ENCODE measurements at places on chromosomes 16 and 17. TPM values are rescaled to one million over a fixed set of nuclear protein-coding genes. Genes with fewer than 3 reads are reported as not detected.

GRCh38 chr17:80675438-80676095, 130.9 kb downstream of the RPTOR start:
- H3K27me3 ChIP-seq: no peaks in the 10 kb centered on the region
- H3K4me1 ChIP-seq: peaks cover 6% of the 10 kb centered on the region
- DNase-seq: no peak
- H3K36me3 ChIP-seq: no peaks in the 10 kb centered on the region

DNA sequence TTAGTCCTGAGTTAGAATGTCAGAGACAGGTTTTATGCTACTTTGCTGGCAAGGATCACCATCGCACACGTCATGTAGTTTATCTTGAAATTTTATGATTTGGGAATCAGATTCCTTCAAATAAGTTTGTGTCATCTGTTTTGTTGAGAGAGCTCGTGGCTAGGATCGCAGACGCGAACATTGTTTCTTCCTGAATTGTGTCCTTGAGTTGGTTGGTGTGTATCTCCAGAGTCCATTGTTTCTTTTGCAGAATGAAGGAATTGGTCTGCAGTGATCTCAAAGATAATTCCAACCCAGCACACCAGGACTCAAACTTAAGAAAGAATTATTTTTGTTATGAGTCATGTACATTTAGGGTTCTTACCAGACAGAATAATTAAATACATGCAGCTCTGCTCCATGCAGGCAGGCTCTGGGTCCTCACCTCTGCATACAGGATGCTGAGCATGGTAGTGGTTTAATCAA, 51.6 kb downstream of the PRKCA start:
- H3K4me3 ChIP-seq: no peak overlapping the region
- no peaks in the 10 kb centered on the region for H3K27me3 ChIP-seq
- H3K4me1 ChIP-seq: peaks cover 11% of the 10 kb centered on the region
- H3K36me3 ChIP-seq: no peaks in the 10 kb centered on the region
- DNase-seq: no peak
- no peak overlapping the region for H3K27ac ChIP-seq

GRCh38 chr17:7307686-7308624, 527 bp downstream of the EIF5A start:
- H3K4me1 ChIP-seq: peaks cover 18% of the 10 kb centered on the region
- DNase-seq: peak; percentile 56
- H3K27ac ChIP-seq: peak overlapping the region; percentile 98
- H3K27me3 ChIP-seq: no peaks in the 10 kb centered on the region
- peak overlapping the region; percentile 43 for H3K4me3 ChIP-seq

- H3K27ac ChIP-seq: no peak overlapping the region
- no peaks in the 10 kb centered on the region for H3K36me3 ChIP-seq
- H3K27me3 ChIP-seq: no peaks in the 10 kb centered on the region
- no peak for DNase-seq
- no peak overlapping the region for H3K4me3 ChIP-seq
Measured at GRCh38 chr16:57278494-57278893, 6.0 kb downstream of the PLLP start.

- no peaks in the 10 kb centered on the region for H3K27me3 ChIP-seq
- H3K36me3 ChIP-seq: no peaks in the 10 kb centered on the region
- no peaks in the 10 kb centered on the region for H3K4me1 ChIP-seq
- DNase-seq: no peak
Measured at GRCh38 chr17:55873017-55873758, 122.3 kb downstream of the PCTP start.

DNA sequence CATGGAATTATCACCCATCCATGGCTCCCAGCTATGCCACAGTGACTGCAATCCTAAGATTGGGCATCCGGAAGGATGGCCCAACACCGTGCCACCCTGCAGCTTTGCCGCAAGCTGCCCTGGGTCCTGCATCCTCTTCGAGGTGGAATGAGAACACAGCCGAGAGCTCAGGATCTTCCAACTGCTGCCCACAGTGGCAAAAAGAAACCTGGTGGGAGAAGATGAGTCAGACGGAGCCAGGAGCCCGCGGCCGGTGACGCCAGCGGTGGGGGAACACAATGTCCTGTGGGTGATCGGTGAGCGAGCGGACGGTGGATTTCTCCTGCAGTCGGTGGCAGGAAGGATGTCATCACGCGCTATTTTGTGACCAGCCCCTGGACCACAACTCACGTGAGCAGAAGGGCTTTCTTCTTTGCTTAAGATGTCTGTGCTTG, 20.1 kb downstream of the CD7 start:
- H3K4me3 ChIP-seq: no peak overlapping the region
- H3K4me1 ChIP-seq: peaks cover 54% of the 10 kb centered on the region
- peak; percentile 65 for DNase-seq
- H3K27me3 ChIP-seq: no peaks in the 10 kb centered on the region

DNA sequence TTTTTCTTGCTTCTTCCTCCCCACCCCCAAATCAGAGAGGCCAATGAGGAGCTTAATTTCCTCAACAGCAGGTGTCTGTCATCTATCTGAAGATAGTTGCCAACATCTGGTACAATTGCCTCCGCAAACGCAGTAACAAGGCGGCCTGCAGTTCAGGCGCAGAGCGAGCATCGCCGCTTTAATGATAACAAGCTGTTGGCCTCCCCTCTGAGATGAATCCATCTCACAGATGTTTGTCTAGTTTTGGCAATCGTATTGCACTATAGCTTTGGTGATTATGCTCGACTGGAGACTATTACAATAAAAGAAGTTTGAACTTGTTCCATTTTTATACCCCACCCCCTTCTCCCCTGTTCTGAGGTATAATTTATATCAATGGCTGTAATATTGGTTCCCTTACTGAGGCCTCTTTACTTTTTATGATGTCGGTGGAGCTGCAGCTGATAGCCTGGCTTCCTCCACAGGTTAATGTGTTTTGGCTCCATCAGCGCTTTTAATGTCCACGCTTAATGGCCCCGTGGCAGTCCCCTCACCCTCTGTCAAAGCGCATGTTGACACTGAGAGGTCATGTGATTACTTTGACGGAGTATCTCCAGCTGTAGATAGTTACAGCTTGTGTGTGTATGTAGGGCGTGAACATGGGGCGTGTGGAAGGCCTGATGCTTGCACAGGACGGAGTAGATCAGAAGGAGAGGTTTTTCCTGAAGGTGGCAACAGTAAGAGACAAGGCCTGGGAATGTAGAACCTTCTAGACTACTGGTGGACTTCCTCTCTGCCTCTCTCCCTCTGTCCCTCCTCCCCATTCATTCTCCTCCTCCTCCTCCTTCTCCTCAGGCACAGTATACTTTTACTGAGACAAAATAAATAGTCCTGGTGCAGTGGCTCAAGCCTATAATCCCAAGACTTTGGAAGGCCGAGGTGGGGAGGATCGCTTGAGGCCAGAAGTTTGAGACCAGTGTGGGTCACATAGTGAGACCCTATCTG, 164.7 kb downstream of the MSI2 start:
- H3K4me1 ChIP-seq: peaks cover 22% of the 10 kb centered on the region
- DNase-seq: no peak
- H3K36me3 ChIP-seq: no peaks in the 10 kb centered on the region
- no peaks in the 10 kb centered on the region for H3K27me3 ChIP-seq
- H3K27ac ChIP-seq: no peak overlapping the region
- H3K4me3 ChIP-seq: no peak overlapping the region

GRCh38 chr17:47934856-47935255, 6.5 kb upstream of the PNPO start:
- H3K27me3 ChIP-seq: no peaks in the 10 kb centered on the region
- no peak for DNase-seq
- no peak overlapping the region for H3K4me3 ChIP-seq

DNA sequence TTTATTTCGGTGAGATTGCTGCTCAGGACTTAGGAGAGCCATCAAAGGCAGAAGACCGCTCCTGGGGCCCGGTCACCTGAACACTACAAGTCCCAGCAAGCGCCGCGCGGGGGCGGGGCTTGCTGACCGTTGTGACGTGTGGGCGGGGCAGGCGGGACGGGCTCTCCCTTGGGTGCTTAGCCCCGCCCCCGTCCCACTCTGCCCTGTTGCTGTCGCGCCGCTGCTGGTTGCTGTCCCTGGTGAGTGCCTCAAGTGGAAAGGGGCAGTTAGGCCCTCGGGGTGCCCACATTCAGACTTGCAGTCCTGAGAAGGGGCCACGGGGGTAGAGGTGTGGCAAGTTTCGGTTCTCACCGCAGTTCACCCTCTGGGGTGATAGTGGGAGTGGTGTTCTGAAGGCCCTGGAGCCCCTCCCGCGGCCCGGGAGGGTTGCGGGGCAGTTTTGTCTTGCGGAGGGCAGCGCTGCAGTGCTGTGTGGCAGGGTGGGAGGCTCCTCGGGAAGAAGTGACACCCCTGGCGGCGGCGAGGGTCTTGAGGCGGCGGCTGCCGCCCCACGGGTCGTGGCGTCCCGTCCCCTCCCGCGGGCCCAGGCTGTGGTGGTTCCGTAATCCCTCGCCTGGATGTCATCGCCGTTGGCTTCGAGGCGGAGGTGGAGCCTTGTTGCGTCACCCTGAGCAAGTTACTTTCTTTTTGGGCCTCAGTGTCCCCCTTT, at the start of gene CALCOCO2:
Gene CALCOCO2, plus strand, starts transcription at position 196 of the 709 bp plus-strand sequence. CDS start 10,673 bp downstream, outside the sequence.
- peak; percentile 96 for DNase-seq
- H3K27me3 ChIP-seq: no peaks in the 10 kb centered on the region

GRCh38 chr17:63706336-63707082, 6.6 kb upstream of the LIMD2 start:
- H3K27me3 ChIP-seq: no peaks in the 10 kb centered on the region
- peaks cover 38% of the 10 kb centered on the region for H3K36me3 ChIP-seq
- no peak for DNase-seq
- no peak overlapping the region for H3K27ac ChIP-seq

GRCh38 chr17:20203761-20204263, 194.7 kb downstream of the SPECC1 start:
- no peak overlapping the region for H3K27ac ChIP-seq
- H3K36me3 ChIP-seq: no peaks in the 10 kb centered on the region
- H3K27me3 ChIP-seq: no peaks in the 10 kb centered on the region
- H3K4me1 ChIP-seq: peaks cover 6% of the 10 kb centered on the region
- H3K4me3 ChIP-seq: no peak overlapping the region

GRCh38 chr17:78268951-78269905, 37.8 kb downstream of the TMEM235 start:
- no peaks in the 10 kb centered on the region for H3K27me3 ChIP-seq
- no peaks in the 10 kb centered on the region for H3K36me3 ChIP-seq
- peaks cover 24% of the 10 kb centered on the region for H3K4me1 ChIP-seq
- H3K4me3 ChIP-seq: no peak overlapping the region
- no peak overlapping the region for H3K27ac ChIP-seq

DNA sequence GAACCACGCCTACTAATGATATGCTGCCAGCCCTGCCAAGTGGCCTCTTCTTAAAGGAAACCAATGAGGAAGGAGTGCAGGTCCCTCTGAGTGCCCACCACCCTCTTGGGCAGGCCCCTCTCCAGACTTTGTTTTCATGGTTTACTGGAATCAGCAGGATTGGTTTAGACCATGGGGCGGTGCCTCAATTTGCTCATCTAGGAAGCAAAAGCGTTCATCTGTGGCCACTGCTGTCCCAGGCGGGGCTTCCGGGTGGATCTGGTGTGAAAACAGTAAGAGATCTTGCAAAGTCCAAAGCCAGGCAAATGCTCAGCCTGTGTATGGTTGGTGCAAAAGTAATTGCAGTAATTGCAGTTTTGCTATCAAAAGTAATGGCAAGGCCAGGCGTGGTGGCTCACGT, 71.3 kb downstream of the AMFR start:
- H3K27me3 ChIP-seq: no peaks in the 10 kb centered on the region
- no peak for DNase-seq
- no peak overlapping the region for H3K4me3 ChIP-seq
- H3K4me1 ChIP-seq: peaks cover 13% of the 10 kb centered on the region
- H3K27ac ChIP-seq: no peak overlapping the region

DNA sequence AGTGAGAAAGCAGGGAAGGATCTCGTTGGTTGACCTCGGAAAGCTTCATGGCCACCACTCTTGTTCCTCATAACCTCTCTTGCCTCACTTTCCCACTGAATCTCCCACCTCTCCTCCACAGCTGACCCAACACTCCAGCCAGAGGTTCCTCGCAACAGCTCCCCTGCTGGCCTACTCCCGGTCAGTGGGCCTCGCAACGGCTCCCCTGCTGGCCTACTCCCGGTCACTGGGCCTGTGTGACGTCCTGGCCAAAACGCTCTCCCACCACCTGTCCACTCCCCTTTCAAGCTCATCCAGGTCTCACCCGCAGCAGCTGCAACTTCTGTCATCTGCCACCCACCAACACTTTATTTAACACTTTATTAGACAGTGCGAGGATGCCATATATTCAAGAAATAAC, 149.1 kb downstream of the VPS53 start:
- H3K4me1 ChIP-seq: no peaks in the 10 kb centered on the region
- no peaks in the 10 kb centered on the region for H3K36me3 ChIP-seq
- H3K27ac ChIP-seq: no peak overlapping the region
- DNase-seq: no peak
- H3K27me3 ChIP-seq: no peaks in the 10 kb centered on the region

- no peak overlapping the region for H3K27ac ChIP-seq
- DNase-seq: no peak
- H3K36me3 ChIP-seq: peaks cover 10% of the 10 kb centered on the region
- H3K4me3 ChIP-seq: no peak overlapping the region
Measured at GRCh38 chr16:21989133-21989532, 11.8 kb downstream of the PDZD9 start.

DNA sequence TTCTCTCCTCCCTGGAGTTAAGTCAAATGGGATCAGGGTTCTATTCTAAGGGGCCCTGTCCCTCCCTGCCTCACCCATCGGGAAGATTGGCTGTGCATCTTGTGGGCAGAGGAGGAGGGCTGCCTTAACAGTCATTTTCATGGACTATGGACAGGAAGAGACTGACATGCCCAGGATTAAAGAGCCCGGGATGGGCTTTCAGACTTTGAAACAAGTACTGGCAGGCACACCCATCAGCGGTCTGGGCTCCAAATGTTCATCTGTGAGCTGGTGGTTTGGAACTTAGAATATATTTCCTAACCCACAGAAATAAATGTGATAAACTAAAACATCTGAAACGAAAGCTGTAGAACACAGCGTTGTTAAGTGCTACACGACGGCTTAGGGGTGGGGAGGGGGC, 6.5 kb downstream of the SLC6A4 start:
- H3K4me1 ChIP-seq: no peaks in the 10 kb centered on the region
- no peak for DNase-seq
- H3K4me3 ChIP-seq: no peak overlapping the region
- no peak overlapping the region for H3K27ac ChIP-seq
- H3K27me3 ChIP-seq: no peaks in the 10 kb centered on the region

GRCh38 chr17:10034719-10035475, 129.8 kb upstream of the RCVRN start:
- H3K27ac ChIP-seq: no peak overlapping the region
- no peak overlapping the region for H3K4me3 ChIP-seq
- no peak for DNase-seq
- no peaks in the 10 kb centered on the region for H3K36me3 ChIP-seq

- no peak overlapping the region for H3K4me3 ChIP-seq
- peaks cover 24% of the 10 kb centered on the region for H3K4me1 ChIP-seq
- no peak overlapping the region for H3K27ac ChIP-seq
- H3K36me3 ChIP-seq: no peaks in the 10 kb centered on the region
- DNase-seq: no peak
Measured at GRCh38 chr17:19708431-19709175, 7.8 kb downstream of the SLC47A2 start.

LGALS9 gene
- total RNA-seq: 26.0 TPM

TBC1D3H gene
- total RNA-seq: not detected

ADAM11 gene
- total RNA-seq: 0.22 TPM

CIBAR2 gene
- not detected for total RNA-seq

ARL17B gene
- 55.9 TPM for total RNA-seq

NPIPA2 gene
- total RNA-seq: 1.2 TPM

CD300H gene
- not detected for total RNA-seq

GP1BA gene
- not detected for total RNA-seq
